ENCODE measurements at places on chromosomes 7 and 10.

DNA sequence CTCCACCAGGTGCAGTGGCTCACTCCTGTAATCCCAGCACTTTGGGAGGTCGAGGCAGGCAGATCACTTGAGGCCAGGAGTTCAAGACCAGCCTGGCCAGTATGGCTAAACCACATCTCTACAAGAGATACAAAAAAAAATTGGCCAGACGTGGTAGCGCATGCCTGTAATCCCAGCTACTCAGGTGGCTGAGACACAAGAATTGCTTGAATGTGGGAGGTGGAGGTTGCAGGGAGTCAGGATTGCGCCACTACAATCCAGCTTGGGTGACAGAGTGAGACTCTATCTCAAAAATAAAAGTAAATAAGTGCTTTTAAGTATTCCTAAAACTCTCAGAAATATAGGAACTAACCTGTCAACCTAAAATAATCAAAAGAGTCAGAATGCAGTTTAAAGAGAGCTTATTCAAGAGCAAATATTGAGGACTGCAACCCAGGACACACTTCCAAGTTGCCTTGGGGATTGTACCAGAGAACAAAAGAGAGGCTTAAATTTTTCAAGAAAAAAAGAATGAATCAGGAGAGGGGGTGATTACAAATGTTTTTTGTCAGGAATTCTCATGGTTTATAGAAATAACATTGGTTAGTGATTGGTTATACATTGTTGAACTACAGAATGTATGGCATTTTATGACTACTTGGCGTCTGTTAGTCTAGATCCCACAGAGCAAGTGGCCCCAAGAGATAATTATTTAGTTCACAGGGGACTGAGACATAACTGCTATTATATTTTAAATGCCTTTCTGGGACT, 33.2 kb upstream of the PPP1R9A start:
- no peak for DNase-seq

- DNase-seq, result peak; percentile 49
These were observed 5.7 kb downstream of the CYP17A1 start for GRCh38 chr10:102831322-102832071.

DNA sequence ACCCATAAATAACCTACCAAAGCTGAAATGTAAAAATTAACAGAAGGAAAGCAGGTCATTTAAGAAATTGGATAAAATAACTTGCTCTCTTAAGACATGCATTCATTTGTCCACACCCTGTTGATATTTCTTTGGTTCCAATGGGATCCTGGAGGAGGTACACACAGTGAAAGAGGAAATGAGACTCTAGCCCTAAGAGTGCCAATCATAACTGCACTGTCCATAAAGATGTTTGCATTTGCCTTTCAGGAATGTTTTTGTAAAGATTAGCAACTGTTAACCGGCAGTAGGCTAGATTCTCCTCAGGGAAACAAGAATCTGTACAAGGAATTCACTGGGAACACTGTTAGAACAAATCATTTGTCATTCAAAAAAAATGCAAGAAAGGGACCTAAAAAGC, 61.0 kb downstream of the MEOX2 start:
- no peak for DNase-seq

- DNase-seq, result no peak
These were observed 18.8 kb downstream of the ZNF282 start for GRCh38 chr7:149214020-149214720.

- DNase-seq, result peak; percentile 96
These were observed 30.8 kb downstream of the SLC16A9 start for GRCh38 chr10:59678884-59679301.

Data from epithelial cell of esophagus (primary cell).